ENCODE measurements at places on chromosomes 1 and 21.

DNA sequence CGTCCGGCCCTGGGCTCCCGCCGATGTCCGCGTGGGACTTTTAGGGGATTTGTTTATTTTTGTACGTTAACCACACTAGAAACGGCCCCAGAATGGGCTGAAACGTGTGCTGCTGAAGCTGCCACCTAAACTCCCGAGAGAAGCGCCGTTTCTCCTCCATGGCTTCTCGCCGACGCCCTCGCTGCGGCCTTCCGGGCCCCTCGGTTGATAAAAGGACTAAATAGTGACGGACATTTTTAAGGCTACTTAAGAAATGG is 678 bp upstream of the PTTG1IP start:
- DNase-seq: no peak

DNA sequence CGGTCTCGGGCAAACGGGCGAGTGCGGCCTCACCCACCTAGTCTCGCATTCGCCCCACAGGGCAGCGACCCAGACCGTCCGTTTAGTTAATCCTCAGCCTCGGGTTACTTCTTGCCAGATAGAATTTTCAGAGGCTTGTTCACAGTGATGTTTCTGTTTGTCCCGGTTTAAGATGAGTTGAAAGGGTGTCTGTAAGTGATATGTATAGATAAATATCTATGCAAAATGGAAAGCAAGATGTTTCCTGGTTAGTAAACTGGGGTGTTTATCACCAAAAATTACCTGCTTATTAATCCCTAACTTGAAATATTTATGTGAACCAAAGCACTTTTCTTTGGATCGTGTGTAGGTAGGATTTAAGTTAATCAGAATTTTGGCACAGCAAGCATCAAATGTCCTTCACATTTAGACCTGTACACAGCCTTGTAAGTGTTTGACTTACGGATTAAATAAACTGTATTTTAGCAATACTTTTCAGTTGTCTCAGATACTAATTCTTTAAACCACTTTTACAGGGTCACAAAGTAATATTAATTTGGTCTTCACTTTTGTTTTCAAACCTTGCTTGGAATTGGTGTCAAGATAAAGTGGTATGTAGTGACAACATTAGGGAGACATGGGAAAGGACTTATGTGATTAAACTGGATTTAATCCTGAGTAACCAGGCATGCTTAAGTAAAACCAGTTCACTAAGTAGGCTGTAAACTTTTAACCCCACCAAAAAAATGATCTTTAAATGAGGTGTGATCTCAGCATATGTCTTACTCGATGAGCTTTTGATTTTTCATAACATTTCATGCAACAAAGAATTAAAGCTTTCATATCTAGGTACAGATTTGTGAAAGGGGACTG is 914 bp downstream of the ZNF326 start:
- peak; percentile 48 for DNase-seq

DNA sequence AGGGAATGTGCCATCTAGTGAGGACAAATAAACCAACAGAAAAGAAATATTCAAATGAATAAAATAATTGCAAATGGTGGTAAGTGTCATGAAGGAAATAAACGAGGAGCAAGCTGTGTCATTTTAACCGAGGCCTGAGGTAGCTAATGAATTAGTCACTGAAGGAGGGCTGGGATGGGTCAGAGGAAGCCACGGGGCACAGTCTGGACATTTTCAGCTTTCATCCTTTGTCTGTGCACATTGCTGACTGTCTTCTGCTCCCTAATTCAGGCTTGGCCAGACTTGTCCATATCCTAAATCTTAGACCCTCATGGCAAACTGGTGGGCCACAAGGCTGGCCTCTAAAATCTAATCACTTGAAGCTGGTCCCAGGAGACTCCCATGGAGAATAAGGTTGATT is 138.4 kb downstream of the RHOU start:
- no peak for DNase-seq

DNA sequence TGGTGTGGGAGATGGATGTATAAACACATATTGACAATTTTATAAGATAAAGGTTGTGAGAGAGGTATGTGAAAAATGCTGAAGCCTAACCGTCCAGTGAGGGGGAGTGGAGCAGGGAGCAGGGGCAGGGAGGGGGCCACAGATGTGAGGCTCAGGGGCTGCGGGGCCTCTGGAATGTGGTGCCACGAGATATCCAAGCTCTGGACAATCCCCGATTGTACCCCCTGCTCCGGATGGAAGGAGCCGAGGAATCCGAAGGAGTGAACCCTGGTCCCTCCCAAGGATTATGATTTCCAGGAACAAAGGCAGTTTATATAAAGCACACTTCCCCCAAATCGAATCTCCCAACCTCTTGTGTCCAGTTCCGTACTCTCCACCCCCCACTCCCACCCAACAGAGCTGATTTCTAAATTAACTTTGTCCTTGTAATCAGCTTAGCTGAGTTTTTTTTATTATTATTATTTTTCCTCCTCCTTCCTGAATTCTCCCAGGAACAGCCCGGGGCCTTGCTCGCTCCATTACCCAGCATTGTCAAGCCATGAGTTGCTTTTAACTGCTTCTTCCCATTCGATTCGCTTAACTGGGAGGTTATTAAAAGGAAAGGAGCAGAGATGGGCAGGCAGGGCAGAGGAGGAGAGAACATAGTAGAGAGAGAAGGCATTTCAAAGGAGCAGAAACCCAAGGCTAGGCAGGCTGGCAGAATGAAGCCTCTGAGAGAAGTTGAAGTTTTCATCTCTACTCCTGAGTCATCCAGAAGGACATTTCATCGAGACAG is 9.4 kb downstream of the KIRREL1 start:
- no peak for DNase-seq

- no peak for DNase-seq
Measured at GRCh38 chr1:196309386-196309785, 298.9 kb downstream of the KCNT2 start.

DNA sequence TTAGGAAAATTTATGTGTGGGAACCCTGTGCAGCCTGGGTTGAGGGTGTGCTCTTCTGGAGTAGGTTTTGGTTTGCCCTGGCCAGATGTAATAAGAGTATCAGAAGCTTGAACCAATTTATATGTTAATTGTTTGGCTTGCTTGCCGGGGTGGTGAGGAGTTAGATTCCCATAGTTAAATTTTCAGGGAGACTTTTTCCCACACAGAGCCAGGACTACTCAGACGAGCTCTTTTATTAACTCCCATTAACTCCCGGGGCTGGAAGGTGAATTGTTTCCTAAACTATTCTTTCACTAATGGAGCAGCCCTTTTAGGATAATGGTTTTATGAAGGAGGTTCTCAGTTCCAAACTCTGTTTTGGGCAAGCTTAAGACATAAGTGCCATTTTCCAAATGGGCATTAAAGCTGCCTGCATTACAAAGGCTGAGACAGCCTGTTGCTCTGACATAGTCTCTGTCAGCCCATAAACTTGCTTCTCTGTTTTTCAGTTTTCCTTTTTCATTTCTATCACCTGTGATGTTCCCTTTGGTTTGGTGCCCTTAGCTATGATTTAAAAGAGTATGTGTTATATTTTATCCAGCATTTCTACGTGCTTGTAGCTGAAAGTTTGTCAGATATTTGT is 18.0 kb upstream of the RAB3GAP2 start:
- no peak for DNase-seq

- DNase-seq: no peak
Measured at GRCh38 chr1:12096615-12097014, 33.5 kb downstream of the TNFRSF8 start.
